Esophagus squamous epithelium (tissue), 5 donors: ENCODE measurements at places on chromosomes 16 and 17.

DNA sequence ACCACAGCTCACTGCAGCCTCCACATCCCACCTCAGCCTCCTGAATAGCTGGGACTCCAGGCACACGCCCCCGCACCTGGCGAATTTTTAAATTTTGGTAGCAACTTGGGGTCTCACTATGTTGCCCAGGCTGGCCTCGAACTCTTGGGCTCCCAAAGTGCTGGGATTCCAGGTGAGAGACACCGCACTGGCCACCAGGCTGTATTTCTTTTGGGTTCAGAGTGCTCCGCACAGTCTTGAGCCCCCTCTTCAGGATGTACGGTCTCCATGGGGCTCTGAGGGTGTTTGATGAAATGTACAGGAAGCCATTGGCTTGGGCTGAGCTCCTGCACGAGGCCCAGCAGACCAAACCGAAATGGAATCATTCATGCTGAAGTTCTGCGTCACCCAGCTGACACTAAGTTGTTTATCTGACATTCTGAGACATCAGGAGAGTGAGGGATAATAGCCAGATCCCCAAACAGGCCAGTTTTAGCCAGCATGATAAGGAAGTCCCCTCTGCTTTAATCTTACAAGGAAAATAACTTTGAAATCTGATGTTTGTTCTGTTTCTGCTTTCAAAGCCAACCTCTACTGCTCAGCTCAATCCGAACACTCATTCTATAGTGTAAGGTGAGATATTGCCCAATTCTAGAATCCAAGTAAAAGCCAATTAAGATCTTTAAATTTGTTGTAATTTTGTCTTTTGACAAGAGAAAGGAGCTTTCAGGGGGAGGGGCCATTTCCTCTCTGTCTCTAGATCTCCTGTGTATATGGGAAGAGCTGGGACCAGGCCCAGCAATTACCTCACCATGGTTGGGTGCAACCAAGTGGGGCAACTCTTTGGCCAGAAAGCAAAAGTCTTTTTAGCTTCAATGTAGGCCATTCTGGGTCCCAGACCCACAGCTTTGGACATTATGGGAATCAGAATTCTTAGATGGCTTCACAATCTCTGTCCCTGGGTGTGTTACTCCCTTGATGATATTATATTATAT is 23.7 kb downstream of the GPR142 start:
- DNase-seq = no peak

GRCh38 chr16:69201787-69202186 is 14.8 kb downstream of the SNTB2 start:
- no peak for DNase-seq

DNA sequence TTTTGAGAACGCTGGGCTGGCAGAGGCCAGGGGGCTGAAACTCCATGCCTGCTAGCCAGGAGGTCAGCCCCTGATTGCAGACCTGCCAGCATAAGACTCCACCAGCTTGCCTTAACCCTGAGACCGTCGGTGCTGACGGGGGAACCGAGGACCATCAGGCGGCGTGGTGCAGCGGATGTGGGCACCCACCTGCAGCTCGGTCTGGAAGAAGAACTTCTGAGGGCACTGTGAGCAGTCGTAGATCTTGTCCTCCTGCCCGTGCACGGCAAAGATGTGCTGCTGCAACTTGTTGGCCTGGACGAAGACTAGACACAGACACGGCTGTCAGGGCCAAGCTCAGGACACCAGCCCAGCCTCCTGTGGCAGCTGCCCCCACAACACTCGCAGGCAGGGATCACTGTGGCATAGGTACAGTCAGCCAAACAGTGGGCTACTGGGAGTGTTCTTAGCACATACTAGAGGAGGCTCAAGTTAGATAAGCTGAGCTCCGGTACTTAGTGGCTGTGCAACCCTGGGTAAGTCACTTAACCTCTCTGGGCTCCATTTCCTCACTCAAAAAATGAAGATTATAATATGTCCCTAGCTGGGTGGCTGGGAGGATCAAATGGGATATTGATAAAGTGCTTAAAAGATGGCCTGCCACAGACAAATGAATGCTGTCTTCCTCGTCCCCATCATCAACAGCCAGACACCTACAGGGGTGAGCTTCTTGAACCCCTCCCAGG is 150.0 kb downstream of the C16orf78 start:
- DNase-seq = no peak

GRCh38 chr17:48162946-48163506 is 55.5 kb downstream of the SNX11 start:
- DNase-seq = no peak

- DNase-seq = no peak
Observed at GRCh38 chr16:491220-491919, 36.1 kb upstream of the CAPN15 start.

DNA sequence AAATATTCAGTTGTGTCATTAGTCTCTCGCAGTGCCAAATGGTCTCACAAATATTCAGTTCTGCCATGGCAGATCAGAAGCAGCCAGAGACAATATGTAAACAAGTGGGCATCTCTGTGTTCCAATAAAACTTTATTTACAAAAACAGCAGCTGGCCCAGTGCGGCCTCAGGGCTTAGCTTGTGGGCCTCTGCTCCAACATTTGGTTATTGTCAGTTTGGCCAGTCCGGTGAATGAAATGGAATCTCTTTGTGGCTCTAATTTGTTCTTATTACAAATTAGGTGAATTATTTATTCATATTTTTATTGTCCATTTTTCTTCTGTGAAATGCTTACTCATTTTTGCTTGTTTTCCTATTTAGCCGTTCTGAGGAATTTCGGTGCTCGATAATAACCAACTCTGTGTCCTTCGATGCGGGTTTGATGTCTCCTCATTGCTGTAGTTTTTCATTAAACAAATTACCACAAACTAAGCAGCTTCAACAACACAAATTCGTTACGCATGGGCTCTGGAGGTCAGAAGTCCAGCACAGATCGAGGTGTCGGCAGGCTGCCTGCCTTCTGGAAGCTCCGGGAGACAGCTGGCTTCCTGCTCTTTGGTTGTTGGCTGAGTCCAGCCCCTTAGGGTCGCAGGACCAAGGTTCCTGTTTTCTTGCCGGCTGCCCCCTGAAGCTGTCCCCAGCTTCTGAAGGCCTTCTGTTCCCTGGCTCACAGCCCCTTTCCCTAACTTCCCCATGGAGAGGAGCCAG is 4.1 kb upstream of the SLC38A10 start:
- no peak for DNase-seq

DNA sequence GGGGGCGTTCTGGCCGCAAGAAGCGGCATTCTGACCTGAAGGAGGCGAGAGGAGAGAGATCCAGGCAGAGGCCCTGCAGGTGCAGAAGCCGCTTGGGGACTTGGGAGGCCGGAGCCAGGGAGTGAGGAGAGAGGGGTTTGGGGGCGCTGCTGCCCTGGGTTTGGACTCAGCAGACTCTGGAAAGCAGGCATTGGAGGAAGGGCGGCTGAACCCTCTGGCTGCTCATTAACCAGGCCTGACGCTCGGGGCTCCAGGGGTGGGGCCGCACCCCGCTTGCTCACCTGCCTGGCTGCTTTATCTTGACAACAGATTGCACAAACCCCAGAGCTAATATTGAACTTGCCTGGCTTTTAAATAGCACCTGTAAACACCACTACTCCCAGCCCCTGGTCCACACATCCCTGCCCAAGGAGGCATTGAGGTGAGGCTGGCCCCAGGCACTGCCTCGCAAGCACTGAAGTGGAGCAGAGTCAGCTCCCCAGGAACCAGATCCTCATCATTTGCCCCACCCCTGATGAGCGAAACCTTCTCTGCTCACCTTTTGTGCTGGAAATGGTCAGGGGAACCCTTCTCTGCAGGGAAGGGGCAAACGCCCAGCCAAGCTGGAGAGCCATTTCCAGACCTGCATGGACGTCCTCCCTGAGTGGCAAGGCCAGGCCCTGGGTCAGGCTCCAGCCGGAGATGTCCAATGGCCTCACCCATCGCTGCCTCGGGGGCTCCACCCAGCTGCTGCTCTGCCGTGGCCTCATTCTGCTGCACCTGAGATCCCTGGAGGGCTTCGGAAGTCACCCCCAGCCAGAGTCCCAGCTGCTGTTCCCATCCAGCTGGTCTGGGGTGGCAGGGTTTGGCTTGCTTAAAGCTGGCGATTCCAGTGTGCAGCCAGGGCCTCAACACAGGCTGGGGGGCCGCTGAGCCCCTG is 190.2 kb upstream of the GSE1 start:
- no peak for DNase-seq

- no peak for DNase-seq
Observed at GRCh38 chr16:66344533-66345145, 21.9 kb upstream of the CDH5 start.

DNA sequence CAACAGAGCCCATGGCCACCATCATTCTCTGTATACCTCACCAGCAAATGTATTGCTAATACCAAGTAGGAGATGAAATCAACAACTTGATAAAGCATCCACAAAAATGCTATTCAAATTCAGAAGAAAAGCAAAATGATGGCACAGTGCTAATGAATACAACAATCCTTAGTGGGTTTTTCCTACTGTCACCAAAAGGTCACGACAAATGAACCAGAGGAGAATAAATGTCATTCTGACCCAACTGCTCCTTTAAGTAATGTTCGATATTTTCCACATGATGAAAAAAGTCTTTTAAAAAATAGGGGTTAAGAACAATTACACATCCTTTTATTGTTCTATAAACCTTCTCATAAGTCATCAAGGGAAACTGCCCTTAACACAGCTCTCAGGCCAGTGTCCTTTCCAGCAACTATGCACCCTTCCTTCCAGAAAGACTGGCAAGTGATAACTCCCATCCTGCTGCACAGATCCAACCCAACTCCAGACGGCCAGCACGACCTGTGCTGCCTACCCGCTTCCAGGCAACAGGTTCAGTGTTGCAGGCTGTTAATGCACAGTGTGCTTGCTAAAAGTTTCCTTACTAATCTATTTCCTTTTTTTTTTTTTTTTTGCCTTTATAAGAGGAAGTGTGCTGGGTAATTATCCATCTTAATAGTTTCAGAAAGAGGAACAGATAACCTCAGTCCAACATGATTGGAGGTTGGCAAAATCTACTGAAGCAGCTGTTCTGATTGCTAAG is 15.4 kb downstream of the FBXO31 start:
- no peak for DNase-seq

DNA sequence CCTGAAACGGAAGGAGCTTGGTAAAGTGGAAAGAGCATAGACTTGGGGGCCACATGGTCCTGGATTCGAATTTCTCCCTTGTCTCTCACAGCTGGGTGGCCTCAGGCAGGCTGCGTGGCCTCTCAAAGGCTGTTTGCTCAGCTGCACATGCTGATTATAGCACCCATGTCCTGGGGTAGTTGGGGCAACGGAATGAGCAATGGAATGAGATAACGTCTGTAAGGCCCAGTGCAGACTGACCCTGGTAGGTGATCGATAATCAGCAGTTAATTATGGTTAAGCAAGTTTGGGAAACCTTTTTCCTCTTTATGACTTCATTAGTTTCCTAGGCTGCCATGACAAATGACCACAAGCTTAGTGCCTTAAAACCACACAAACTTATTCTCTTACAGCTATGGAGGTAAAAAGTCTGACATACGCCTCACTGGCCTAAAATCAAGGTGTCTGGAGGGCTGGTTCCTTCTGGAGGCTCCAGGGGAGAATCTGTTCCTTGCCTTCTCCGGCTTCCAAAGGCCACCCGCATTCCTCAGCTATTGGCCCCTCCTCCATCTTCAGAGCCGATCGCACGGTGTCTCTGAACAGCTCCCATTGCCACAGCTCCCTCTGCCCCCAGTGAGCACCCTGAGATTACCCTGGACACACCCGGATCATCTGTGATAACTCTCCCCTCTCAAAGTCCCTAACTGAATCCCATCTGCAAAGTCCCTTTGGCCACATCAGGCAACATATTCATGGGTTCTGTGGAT is 294.9 kb upstream of the FOXF1 start:
- DNase-seq = no peak

DNA sequence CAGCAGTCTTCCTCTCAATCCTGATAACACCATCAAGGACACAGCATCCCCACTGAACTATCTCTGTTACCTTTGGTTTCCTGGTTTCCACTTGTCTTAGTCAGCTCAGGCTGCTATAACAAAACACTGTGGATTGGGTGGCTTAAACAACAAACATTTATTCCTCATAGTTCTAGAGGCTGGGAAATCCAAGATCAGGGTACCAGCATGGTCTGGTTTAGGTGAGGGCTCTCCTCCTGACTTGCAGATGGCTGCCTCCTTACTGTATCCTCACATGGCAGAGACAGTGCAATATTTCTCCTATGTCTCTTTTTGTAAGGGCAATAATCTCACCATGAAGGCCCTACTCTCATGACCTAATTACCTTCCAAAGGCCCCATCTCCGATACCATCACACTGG is 103.2 kb upstream of the AXIN2 start:
- no peak for DNase-seq

GRCh38 chr16:72975809-72976437 is 72.0 kb downstream of the ZFHX3 start:
- no peak for DNase-seq

- no peak for DNase-seq
Observed at GRCh38 chr16:88983165-88983564, 6.2 kb upstream of the CBFA2T3 start.

DNA sequence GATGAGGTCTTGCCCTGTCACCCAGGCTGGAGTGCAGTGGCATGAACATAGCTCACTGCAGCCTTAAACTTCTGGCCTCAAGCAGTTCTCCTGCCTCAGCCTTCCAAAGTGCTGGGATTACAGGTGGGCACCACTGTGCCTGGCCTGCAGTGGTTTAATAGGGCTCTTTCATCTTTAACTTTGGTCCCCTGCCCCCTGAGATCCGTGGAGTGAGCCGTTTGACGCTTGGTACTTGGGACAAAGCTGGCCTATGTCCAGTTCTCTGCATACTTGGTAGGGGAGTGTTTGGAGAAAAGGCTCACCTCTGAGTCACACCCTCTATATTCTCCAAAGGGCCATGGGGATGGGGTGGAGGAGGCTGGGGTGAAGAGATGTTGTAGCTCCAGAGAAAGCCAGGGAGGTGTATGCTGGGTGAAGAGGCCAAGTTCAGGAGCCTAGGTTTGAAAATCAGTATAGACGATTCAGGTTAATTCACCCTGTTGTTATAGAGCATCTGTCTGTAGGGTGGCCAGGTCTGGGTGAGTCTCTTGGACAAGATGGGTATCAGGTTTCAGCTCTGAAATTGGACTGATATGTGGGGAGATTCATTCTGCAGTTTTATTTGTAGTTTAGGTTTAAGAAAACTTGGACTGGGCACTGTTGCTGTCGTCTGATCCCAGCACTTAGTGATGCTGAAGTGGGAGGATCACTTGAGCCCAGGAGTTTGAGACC is 17.6 kb downstream of the ABCC1 start:
- no peak for DNase-seq

GRCh38 chr16:29232811-29233704 is 173.5 kb downstream of the NPIPB11 start:
- no peak for DNase-seq

- DNase-seq = no peak
Observed at GRCh38 chr16:82535764-82536163, 91.0 kb upstream of the CDH13 start.
